ENCODE measurements at places on chromosomes 2 and 18.
A peak's percentile ranks its signal among the peaks of the same experiment; 100 is the strongest.

GRCh38 chr2:185291035-185291647 is 447.5 kb upstream of the FSIP2 start:
- DNase-seq = peak; percentile 51

DNA sequence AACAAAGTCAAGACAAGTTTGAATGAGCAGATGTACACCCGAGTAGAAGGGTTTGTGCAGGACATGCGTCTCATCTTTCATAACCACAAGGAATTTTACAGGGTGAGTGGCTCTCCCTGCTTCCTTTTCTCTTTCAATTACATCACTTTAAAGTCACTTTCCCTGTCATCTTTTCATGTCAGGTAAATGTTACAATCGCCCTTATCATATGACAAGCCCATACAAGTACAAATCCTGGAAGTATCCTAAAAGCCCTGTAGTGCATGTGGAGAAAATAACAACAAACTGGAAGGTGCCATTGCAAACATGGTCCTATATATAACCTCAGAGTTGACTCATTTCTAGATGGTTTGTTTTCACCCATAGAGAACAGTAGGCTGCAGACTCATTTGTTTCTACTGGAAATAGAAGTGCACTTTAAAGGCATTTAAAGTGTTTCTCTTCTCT is 126.0 kb downstream of the SP100 start:
- DNase-seq = no peak

DNA sequence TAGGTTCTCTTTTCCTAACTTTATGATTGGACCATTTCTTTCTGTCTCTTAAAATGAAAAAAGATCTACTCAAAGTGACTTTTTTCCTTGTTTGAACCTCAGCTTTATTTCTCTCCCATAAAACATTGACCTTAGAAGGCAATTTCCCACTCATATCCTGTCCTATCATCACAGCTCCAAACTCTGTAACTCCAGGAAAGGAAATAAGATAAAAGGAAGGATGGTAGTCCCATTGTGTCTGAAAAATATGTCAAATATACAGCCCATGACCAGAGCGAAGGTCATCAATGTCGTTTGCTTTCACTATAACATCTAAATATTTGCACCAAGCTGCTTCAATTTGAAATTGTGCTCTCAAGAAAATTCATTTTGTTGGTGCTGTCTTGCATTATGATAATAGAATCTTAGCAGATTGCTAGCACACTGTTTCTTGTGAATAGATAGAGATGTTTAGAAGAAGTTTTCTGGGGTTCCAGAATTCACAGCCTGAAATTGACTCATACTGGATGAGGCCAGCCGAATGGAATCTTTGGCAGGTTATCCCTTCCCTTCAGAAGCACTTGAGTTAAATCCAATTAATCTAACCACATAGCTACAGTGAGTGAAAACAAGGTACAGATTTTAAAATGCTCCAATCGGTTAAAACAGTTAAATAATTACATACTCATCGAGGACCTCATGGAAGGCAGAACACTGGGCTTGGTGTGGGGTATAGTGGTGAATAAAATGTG is 95.1 kb downstream of the CRIM1 start:
- DNase-seq = no peak

GRCh38 chr2:170770606-170771420 is 635 bp downstream of the ERICH2 start:
- DNase-seq = peak; percentile 60

- no peak for DNase-seq
Observed at GRCh38 chr2:119864318-119864717, 104.6 kb downstream of the PTPN4 start.

DNA sequence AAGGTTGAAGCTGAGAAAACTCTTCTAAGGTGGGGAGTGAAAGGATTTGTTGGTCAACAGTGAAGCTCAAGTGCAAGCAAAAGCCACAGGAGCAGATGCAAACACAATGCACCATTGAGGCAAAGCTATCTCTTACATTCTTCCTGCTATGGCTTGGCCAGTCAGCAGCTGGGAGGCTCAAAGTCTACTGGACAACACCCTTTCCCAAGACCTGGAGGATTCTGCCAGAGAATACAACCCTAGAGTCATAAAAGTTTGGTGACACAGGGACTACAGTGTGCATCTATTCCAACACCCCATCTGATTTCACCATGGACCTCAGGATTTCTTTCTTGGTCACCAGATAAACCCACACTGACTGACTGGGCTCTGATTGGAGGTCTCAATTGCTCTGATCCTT is 342.0 kb downstream of the HRH4 start:
- DNase-seq = no peak

DNA sequence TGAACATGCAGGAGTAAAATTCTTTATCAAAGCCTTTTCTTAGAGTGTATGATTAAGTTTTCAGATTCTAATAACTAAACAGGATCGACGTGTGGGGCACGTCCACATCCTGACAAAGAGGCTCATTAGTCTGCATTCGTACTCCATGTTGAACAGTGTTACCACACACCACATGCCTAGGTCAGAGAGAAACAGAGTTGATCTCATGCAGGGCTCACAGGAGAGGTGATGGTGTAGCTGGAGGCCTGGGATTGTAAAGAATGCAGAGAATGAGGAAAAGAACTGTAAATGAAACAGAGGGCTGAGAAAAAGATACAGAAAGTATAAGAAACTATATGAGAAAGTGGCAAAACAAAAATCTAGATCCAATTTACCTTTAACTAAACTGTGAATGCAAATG is 632.5 kb downstream of the BCL11A start:
- DNase-seq = no peak

- DNase-seq = no peak
Observed at GRCh38 chr2:129199501-129199900, 780.0 kb upstream of the RAB6C start.

GRCh38 chr2:64720535-64721319 is 67.0 kb upstream of the SERTAD2 start:
- DNase-seq = no peak

DNA sequence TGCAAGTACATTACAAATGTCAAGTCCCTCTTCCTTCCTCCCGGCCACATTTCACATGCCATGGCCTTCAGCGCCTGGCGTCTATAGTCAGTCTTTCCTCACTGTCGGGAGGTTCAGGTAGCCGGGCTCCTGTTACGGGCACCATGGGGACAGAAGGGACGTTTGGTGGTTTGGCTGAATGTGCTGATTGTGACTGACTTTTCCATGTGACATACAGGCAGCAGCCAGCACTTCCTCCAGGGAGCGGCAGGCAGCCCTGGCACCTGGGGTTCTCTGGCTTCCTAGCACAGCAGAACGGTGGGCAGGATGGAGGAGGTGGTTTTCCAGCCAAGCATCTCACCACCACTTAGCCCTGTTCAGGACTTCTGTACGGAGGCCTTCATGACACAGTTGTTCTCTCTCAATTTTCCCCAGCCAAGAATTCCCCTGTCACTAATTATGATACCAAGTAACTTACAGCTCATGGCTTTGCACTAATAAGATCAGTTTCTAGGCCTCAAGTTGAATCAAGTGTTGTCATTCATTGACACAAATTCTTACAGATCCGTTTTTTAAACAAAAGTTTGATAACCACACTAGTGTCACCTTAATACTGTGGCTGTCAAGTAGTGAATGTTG is 83.9 kb upstream of the REV1 start:
- DNase-seq = no peak

DNA sequence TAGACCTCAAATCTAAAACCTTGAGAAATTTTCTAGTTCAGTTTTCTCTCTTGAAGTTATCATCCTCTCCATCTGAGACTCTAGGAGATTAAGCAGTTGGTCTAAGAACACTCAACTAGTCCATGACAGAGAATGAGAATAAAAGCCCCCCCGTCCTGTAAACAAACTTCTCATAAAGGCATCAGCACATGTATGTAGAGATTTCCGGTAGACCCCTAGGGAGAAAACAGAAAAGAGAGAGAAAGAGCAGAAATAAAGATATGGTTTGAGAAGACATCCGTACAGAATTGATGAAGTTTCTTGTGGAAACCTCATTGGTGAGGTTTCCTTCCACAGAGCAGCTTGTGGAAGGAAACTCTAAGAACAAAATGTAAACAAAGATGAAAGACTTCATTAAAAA is 3.2 kb upstream of the GPR155 start:
- DNase-seq = no peak

- no peak for DNase-seq
Observed at GRCh38 chr2:234991793-234992192, 40.0 kb downstream of the SH3BP4 start.

- DNase-seq = peak; percentile 55
Observed at GRCh38 chr2:1140389-1141003, 189.8 kb downstream of the SNTG2 start.

DNA sequence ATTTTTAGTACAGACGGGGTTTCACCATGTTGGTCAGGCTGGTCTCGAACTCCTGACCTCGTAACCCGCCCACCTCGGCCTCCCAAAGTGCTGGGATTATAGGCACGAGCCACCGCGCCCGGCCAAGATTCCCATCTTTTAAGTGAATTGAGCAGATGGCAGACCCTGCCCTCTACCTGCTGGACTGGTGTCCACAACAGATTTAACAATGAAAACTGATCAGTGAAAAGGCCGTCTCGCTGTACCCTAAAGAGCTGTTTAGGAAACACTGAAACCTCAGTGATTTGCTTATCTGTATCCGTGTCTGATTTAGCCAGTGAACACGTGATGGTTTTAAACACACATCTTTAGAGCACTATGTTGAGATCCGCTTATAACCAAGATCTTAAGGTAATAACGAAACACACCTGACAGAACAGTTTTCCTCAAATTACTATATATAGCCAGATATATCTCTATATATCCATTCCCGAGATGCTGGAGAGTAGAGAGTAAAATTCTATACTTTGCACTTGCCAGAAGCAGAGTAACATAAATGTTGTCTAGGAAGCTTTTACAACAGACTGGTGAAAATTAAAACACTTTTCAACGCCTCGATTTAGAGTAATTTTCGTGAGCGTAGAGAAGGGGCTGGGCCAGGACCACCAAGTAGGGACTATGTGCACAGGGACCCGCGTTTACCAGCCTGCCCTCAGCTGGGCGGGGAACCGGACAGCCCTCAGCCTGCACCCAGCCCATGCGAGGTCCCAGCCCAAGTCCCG is 594 bp downstream of the FAM161A start:
- no peak for DNase-seq

Data from neural crest cell (in vitro differentiated cells).